ENCODE measurements at places on chromosomes 5 and 9.

DNA sequence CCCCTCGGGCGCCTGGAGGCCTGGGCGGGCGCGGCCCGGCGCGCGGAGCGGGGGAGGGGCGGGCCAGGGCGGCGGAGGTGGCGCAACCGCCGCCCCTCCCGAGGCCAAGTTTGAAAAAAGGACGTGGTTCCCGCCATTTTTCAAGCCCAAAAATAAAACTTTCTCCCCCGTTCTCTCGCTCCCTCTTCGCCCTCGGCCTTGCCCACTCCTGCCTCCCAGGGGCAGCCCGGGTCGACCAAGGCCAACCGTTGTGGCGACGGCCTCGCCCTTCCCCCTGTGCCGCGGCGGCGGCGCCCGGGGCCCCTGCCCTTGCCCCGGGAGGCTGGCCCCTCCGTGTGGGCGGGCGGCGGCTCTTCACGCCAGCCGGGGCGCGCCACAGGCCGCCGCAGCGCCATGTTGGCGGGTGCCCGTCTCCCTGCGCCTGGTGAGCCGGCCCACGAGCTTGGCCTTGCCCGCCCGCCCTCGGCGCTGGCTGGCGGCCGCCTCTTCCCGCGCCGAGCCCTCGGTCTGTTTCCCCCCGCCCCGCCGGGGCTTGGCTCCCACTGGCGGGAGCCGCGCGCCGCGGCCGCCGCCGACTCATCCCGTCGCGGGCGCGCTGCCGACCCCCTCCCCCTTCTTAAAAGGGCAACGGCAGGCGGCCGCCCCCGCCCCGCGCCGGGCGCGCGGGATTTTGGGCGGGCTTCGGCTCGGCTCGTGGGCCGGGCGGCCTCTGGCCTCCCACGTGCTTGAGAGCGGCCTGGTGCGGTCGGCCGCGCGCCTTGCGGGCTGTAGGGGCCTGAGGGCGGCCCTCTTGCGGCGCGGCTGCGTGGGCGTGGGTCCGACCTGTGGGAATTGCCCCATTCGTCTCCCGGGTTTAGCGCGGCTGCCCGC lies 1.3 kb downstream of the ANP32B start:
- peak; percentile 38 for DNase-seq

- no peak for DNase-seq
These were observed 63.6 kb upstream of the BOD1 start for GRCh38 chr5:173679909-173680630.

DNA sequence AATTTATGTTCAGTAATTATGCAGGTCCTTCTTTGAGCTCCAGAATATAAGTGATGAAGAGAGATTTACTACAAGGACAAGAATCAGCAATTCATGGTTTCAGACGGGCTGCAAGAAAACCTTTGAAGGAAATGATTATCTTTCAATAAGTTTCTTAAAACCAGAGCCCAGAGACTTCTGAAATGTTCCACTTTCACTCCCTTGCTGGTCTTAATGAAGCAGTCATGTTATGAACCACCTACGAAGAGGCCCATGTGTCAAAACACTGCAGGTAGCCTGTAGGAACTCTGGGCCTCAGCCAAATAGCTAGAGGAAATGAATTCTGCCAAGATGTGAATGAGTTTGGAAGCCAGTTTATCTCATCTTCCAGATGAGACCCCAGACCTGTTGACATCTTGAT lies 505.9 kb upstream of the MEF2C start:
- no peak for DNase-seq

DNA sequence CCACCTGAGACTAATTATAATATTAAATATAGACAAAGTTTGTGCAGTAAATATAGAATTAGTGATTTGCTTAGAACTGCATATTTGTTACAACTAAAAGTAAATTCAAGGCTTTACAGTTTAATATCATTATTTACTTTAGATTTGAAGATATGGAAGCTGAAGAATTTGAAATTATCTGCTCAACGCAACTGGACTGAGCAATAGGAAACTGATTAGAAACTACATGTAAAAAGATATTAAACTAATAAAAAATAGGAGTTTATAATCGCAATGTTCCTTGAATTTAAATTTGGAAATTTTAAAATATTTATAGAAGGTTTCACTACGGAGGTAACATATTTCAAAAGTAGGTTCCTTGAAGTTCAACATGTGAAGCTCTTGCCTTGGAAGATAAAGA lies 55.2 kb downstream of the CDH10 start:
- DNase-seq, result no peak

- no peak for DNase-seq
These were observed 8.7 kb downstream of the GRK6 start for GRCh38 chr5:177434942-177435738.

Data from HTR-8/SVneo (cell line).